ENCODE measurements at places on chromosomes 16 and 17. TPM values are rescaled to one million over a fixed set of nuclear protein-coding genes. Genes with fewer than 3 reads are reported as not detected.
A peak's percentile ranks its signal among the peaks of the same experiment; 100 is the strongest.

- H3K4me1 ChIP-seq: peaks cover 7% of the 10 kb centered on the region
- peaks cover 43% of the 10 kb centered on the region for H3K27me3 ChIP-seq
- no peaks in the 10 kb centered on the region for H3K36me3 ChIP-seq
- DNase-seq: no peak
These were observed 52.5 kb upstream of the CACNG3 start for GRCh38 chr16:24203675-24204074.

- H3K4me1 ChIP-seq: peaks cover 16% of the 10 kb centered on the region
- peaks cover 23% of the 10 kb centered on the region for H3K27me3 ChIP-seq
- DNase-seq: no peak
- H3K4me3 ChIP-seq: no peak overlapping the region
These were observed 2.3 kb upstream of the NCBP3 start for GRCh38 chr17:3848229-3848835.

DNA sequence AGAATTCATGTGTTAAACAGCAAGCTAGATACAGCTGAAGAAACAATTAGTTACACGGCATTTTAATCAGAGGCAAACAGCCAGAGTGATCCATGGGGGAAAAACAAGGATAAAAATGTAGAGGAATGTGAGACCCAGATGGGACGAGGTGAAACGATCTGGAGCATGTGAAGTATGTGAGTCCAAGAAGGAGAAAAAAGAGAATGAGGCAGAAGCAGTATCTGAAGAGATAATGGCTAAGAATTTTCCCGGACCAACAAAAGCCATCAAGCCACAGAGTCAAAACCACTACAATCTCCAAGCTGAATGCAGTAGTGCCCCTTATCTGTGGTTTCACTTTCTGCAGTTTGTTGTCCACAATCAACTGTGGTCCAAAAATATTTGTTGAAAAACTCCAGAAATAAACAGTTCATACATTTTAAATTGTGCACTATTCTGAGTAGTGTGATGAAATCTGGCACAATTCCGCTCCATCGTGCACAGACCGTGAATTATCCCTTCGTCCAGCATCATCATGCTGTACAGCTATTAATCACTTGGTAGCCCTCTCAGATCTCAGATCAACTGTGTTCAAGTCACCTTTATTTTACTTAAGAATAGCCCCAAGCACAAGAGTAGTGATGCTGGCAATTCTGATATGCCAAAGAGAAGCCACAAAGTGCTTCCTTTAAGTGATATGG lies 18.8 kb downstream of the MYH10 start:
- peak overlapping the region; percentile 76 for H3K27ac ChIP-seq
- peaks cover 38% of the 10 kb centered on the region for H3K36me3 ChIP-seq
- no peaks in the 10 kb centered on the region for H3K27me3 ChIP-seq
- no peak for DNase-seq

GRCh38 chr16:30028438-30029076 lies 2.5 kb downstream of the TLCD3B start:
- no peak overlapping the region for H3K27ac ChIP-seq
- H3K4me3 ChIP-seq: no peak overlapping the region
- no peak for DNase-seq
- H3K27me3 ChIP-seq: peaks cover 83% of the 10 kb centered on the region
- H3K4me1 ChIP-seq: peaks cover 9% of the 10 kb centered on the region

- no peaks in the 10 kb centered on the region for H3K27me3 ChIP-seq
- DNase-seq: no peak
- peaks cover 19% of the 10 kb centered on the region for H3K36me3 ChIP-seq
- no peak overlapping the region for H3K27ac ChIP-seq
- H3K4me3 ChIP-seq: peak overlapping the region; percentile 43
- H3K4me1 ChIP-seq: peaks cover 14% of the 10 kb centered on the region
These were observed 11.2 kb downstream of the ZNF771 start for GRCh38 chr16:30418350-30419181.

Gene MYH2
- total RNA-seq: not detected

Gene SSTR5
- total RNA-seq: not detected

DNA sequence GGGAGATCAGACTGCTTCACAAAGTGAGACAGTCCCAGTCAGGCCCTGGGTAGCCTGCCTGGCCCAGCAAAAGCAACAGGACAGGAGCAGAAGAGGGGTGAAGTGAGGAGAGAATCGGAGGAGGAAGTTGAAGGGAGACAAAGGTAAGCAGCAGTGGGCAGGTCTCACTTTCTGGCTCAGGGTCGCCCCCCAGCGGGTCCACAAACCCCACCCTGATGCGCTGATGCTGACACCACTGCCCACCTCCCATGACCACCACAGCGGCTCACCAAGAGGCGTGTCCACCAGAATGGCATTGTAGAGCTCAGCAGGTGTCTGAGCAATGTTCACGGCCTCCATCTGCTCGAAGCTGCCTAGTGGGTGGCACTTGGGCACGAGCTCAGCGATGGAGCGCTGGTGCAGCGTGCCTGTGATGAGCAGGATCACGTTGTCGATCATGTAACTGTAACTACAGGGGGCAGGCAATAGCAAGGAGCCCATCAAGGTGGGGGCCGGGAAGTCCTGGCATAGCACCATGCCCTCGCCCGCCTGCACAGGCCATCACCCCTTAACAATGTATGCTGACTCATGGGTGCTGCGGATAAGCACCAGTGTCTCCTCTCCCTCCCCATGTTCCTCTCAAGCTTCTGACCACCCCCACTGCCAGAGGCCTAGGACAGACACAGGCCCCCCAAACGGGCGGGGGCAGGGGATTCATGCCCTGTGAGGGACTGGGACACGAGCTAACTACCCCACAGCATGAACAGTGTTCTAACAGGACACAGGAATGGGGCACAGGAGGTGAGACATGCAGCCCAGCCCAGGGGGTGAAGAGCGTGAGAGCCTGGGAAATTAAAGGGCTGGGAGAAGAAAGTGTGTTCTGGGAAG lies 13.6 kb downstream of the HSD11B2 start:
- no peak for DNase-seq
- no peaks in the 10 kb centered on the region for H3K27me3 ChIP-seq
- no peaks in the 10 kb centered on the region for H3K4me1 ChIP-seq
- peaks cover 4% of the 10 kb centered on the region for H3K36me3 ChIP-seq

Data from mesothelial cell of epicardium (in vitro differentiated cells).